ENCODE measurements at places on chromosomes 5 and 9.

GRCh38 chr9:134486596-134486995, 155.0 kb upstream of the COL5A1 start:
- no peak for DNase-seq

DNA sequence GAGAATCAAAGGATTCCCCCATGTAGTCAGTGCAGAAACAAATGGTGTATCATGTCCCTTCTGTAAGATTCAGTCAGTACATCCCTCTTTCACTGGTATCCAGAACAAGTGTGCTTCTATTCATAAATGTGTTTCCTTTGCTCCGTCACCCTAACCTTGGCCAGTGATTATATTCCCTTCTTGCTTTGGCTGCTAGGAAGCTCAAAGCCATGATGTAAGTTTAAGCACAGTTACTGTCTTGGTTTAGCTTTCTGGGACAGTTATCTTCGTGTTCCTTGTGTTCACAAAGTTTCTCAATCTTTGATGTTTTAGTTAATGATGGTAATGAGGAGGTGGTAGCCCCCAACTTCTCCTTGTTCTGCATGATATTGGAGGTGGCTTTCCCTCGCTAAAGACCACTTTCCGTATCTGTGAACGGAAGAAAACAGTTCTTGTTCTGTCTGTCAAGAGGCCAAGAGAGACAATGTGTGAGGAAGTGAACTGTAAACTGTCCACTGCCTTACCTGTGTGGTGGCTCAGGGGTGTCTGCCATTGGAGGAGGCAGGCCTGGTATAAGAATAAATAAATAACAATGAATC, 2.2 kb upstream of the AMBP start:
- no peak for DNase-seq

DNA sequence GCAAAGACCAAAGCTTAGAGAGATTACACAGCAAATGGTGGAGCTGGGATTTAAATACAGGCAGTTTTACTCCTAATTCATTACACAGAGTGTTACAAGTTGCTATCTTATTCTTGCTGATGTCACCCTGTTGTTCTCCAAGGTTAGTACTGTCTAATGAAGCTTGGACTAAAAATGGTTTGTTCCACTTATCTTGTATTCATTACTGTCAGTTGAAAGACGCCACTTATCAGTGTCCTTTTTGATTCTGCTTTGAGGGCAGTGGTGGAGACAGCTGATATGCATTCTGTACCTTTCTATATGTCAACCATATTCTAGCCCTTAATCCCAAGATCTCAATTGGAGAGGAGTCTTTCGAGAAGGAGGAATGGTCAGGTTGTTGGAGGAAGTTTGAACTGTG, 14.0 kb upstream of the DENND4C start:
- no peak for DNase-seq

- no peak for DNase-seq
Measured at GRCh38 chr5:15106530-15107283, 235.1 kb upstream of the ANKH start.

DNA sequence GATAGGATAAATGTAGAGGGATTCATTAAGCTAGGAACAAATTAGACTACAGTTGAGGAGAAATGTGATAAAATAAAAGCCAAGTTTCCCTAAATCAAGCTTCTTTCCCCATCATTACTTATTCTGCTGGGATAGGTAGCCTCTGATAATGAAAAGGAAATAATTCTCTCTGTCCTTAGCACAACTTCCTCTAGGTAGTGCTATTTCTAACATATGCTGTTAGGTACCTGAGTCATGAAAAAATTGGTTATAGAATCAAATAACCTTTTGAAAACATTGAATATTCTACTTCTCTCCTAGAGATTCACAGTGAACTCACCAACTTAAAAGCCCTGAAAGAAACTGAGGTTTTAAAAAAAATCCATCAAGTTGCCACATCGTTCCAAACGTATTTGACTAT, 1793.1 kb downstream of the EFNA5 start:
- DNase-seq = peak; percentile 23

GRCh38 chr9:99234618-99235017, 12.5 kb downstream of the SEC61B start:
- DNase-seq = no peak

DNA sequence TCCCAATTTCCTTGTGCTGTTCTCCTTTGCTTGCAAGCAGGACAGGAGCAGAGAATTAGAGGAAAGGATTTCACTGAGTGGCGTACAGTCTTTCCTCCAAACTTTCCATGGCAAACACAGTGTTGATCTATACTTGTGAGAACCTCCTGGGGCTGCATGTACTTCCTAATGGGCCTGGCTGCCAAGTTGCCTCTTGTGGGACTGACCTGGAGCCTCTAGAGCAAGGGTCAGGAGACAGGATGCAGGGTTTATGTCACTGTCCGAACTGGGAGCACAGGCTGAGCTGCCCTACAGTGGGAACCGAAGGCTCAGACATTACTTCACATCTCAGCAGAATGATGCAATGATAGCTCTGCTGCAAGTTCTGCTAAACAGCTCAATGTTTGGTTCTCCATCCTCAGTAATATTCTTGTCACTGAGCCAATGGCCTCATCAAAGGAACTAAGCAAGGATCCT, 102.3 kb downstream of the ENC1 start:
- peak; percentile 98 for DNase-seq
